Activated T-helper 2 cell treated with anti-CD3 and anti-CD28 coated beads, Interferon-gamma antibody, Interleukin-2, Interleukin-4, amounts not matched to agents 10 μg/mL and 5 μg/mL and 100 μg/mL, durations not matched to agents 14 hours and 24 hours and 36 hours (primary cell): ENCODE measurements at places on chromosomes 5 and 9.
A peak's percentile ranks its signal among the peaks of the same experiment; 100 is the strongest.

GRCh38 chr9:126519660-126520420 is 93.9 kb upstream of the LMX1B start:
- DNase-seq, result no peak

DNA sequence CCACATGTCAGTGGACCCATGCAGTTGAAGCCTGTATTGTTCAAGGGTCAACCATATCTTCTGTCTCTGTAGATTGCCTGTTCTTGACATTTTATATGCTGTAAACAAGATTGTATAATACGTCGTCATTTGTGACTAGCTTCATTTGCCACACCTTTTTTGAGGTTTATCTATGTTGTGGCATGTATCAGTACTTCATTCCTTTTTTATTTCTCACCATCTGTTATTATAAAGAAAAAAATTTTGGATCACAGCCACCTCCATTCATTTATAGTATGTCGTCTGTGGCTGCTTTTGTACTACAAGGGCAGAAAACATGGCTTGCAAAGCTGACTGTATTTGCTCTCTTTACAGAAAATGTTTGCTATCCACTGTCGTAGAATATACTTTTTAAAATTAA is 72.4 kb downstream of the TEK start:
- DNase-seq, result no peak

GRCh38 chr5:90956511-90957097 is 398.0 kb downstream of the ADGRV1 start:
- DNase-seq, result no peak

- DNase-seq, result no peak
Measured at GRCh38 chr9:113397203-113397631, 3.9 kb downstream of the ALAD start.

DNA sequence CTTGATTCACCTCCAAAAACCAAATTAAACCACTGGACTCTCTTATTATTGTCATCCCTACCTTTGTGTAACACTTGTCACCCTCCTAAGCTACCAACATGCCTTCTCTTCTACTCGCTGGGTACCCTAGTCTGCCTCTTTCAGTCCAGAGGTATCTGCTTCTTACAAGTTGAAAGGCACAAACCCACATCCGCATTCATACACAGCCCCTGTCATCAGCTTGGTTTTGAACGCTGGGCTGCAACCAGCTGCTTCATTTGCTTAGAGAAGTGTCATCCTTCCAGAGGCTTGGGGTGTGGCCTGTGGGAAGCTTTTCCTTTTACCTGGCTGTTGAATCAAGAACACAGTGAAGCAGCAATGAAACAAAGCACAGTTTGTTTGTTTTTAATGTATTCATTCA is 138.8 kb upstream of the WWC1 start:
- DNase-seq, result no peak

DNA sequence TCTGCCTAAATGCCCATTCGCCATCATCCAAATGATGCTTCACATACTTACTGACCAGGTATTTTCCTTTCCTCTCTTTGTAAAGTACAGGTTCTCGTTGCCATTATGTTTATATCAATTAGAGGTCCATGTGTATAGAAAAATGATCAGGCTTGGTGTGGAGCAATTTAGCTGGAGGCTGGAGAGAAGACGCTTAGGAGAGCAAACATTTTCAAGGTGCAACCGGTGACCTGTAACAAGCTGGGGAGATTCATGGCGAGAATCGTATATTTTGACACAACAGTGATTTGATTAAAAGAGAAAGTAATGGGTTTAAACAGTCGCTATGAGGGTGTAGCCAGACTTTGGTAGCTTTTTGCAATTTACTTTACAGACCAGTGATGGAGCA is 170.9 kb upstream of the TBCA start:
- DNase-seq, result no peak

- DNase-seq, result no peak
Measured at GRCh38 chr5:64229163-64229774, 63.6 kb downstream of the RNF180 start.

- no peak for DNase-seq
Measured at GRCh38 chr5:94849821-94850736, 231.6 kb downstream of the SLF1 start.

GRCh38 chr9:3962496-3962895 is 337.4 kb downstream of the GLIS3 start:
- DNase-seq, result no peak

DNA sequence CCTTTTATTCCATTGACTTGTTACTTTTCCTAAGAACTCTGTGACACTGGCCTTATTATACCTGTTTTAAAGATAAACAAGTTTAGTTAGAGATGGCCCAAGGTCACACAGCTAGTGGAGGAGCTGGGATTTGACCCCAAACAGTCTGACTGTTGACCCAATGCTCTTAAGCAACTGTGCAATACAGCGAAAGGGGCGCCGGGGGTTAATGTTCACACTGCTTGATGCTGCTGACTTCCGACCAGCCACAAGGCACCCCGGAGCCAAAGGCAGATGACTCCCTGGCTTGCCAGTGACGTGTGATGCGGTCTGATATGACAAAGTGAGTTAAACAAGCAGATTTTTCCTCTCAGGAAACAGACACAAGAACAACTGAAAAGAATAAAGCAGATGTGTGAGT is 23.9 kb downstream of the PIK3R1 start:
- DNase-seq, result peak; percentile 64

DNA sequence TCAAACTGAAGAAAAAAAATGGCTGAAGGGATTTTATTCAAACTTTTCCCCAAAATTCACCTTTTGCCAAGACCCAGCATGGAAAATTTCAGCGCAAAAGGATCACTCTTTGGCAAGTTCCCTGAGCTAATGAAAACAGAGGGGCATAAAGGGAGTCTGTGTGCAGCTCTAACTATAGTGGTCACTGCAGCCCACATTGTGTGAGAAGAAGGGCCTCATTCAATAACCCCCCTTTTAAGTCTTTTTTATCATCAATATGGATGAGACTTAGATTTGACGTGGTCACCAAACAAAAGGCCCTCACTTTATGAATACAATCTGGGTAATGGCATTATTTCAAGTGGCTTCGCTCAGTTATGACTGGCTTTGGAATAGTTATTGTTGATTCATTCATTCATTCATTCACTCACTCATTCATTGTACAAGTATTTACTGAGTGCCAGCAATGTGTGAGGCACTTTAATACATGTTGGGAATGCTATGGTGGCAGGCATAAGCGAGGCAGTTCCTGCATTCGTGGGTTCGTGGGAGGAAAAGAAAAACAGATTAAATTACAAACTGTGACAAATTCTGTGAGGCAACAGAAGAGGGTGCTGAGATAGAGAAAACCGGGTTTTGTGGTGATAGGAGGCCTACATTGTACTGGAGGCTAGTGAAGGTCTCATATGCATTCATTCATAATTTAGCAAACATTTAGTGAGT is 145.7 kb upstream of the KLF4 start:
- no peak for DNase-seq

GRCh38 chr9:89168901-89169813 is 9.5 kb downstream of the SHC3 start:
- DNase-seq, result no peak

DNA sequence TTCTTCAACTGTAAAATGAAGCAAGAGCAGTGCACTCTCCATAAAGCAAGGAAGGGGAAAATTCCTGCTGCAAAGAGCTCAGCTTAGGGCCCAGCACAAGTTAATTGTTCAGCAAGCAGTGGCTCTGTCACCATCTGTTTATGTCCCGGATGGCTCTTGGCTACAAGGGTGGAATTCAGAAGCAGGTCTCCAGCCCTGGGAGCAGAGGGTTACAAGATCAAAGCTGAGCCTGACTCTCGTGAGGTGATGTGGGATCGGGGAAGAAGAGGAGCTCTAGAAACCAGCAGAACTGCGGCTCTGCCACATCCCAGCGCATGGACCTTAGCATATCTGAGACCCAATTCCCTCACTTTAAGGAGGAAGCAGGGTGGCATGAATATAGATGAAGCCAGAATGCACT is 25.2 kb upstream of the OLFM1 start:
- no peak for DNase-seq

DNA sequence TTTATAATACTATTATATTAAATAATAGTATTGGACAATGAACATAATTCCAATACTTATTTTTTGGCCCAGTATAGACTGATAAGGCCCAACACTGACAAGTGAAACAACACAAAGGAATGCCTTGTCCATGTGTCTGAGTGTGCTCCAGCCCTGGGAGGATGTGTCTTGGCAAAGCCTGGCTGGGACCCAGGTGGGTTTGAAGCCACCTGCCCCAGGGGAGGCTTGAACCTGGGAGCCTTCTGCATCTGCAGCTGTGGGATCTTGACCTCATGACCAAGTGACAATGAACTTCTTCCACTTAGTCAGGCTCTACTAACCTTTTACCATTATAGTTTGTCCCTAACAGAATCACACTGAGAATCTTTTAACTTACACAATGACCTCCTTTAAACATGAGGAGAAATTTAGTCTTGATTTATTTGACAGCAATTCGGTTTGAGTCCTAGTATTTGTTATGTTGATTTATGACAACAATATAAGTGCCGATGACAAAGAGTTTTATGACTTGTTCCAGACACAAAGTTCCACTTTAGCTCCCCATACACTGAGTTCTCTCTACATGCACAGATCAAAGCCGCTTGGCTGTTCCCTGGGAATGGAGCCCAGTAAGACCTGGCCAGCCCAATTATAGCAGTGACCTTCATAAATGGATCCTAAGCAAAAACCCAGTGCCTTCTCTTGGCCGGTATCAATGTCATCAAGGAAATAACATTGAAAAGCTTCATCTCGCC is 294.5 kb downstream of the CTNND2 start:
- no peak for DNase-seq

- no peak for DNase-seq
Measured at GRCh38 chr5:103264508-103264907, 5.9 kb downstream of the MACIR start.

DNA sequence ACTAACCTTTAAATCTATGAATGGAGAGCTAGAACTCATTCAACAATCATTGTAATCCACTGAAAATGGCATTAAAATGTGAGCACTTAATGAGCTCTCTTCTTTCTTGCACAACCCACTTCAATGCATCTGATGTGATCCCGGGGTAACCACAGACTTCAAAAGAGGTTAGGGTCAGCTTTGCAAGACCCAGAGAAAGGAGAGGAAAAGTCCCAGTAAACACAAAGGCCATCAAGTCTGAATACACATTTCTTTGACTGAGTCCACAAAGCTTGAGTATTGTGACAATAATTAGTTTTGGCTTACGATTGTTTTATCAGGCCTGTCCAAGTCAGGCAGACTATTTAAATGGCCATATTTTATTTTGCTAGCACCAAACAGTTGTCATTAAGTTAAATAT is 148.8 kb upstream of the ZNF608 start:
- DNase-seq, result no peak

DNA sequence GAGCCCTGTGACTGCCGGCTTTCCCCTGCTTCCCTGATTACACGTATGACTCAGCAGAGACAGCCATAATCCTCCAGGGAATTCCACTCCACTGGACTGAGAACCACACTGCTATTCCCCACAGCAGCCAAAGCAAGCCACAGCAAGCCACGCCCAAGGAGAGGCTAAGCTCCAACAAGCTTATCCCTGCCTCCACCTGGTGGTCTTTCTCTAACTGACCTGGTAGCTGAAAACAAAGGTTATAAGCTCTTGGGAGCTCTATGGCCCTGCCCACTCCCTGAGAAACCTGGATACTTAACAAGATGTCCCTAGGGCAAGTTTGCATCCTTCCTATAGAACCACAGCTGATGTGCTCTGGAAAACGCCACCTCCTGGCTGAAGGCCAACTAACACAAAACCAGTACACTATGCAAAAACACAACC is 613.7 kb upstream of the CDH18 start:
- no peak for DNase-seq

- DNase-seq, result no peak
Measured at GRCh38 chr9:81394881-81395675, 294.3 kb downstream of the TLE1 start.

- no peak for DNase-seq
Measured at GRCh38 chr9:72441848-72442607, 77.0 kb upstream of the ZFAND5 start.

DNA sequence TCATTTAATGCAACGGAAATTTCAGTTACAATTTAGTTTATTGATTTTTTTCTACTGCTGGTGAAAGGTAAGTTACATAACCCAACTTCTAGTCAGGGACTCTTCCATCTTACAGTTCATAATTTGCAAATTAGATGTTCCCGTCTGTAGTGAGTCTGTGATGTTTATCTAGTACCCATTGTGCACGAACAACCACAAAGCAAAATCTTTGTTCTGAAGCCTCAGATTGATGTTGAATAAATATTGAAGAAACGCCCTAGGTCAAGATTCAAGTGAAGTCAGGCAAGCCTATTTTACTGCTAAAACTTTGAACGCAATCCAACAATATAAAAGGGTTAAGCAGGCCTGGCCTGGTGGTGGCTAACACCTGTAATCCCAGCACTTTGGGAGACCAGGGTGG is 43.1 kb downstream of the BASP1 start:
- no peak for DNase-seq

GRCh38 chr5:32331217-32331934 is 18.6 kb upstream of the MTMR12 start:
- no peak for DNase-seq

DNA sequence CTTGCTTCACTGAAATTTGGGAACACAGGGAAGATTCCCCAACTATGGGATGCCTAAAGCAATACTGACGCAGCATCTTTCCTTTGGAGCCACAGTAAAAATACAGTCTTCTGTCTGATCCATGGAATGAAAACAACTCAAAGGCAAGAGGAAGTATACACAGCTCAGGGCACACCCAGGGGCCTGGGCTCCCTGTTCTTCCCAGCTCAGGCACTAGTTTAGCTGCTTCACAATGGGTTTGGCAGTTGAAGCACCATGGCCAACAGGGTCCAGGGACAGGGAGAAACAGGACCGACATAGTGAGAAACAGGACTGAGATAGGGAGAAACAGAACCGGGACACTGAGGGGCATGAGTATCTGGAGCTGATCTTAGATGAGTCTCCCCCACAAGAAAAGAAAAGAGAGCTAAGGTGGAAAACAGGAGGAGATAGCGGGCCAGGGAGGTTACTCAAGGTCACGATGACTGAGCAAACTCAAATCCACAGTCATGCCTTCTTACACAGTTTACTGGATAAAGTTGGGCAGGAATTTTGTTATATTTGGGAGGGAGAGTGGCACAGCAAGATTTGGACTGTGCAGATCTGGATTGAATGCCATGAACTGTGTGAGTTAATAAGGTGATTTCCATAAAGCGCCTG is 198.8 kb downstream of the SMARCA2 start:
- no peak for DNase-seq

DNA sequence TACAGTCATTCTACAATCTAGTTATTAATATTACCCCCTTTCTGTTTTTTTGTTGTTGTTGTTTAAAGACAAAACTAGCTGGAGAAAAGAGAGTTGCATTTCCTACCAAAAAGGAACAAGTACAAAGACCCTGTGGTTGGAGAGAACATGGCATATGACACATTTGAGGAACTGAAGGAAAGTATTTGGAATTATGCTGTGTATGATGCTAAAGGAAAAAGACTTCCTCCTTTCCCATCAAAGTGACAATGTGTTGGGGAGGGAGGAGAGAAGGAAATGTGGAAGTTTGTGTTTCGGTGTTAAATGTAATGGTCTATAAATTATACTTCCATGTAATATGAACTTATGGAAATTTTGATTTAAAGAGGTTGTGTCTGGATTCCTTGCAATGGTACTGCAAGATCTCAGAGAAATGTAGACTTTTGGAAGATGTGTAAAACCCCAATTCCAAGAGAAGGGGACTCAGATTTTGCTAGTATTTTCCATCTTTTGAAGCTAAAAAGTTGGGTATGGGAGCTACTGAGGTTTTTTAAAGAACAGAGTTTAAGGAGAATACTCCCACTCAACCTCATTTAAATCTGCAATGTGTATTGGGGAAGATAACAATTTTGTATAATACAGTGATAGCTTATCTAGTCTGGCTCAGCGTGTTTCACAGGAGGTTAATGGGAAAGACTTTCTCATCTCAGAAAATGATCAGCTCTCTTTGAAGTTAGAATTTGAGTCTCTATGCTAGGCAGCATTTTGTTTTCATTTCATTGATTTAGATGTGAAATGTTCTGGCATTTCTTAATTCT is 15.4 kb upstream of the TNFSF8 start:
- DNase-seq, result no peak
